ENCODE measurements at places on chromosomes 13 and 19. TPM values are rescaled to one million over a fixed set of nuclear protein-coding genes. Genes with fewer than 3 reads are reported as not detected.

ZNF160 gene
- 42.4 TPM for total RNA-seq

MEIOSIN gene
- not detected for total RNA-seq

ZNF223 gene
- total RNA-seq: 7.1 TPM

KLK2 gene
- total RNA-seq: not detected

HSH2D gene
- total RNA-seq: 0.79 TPM

MCEMP1 gene
- total RNA-seq: 0.79 TPM

ATP12A gene
- 7.2 TPM for total RNA-seq

DNA sequence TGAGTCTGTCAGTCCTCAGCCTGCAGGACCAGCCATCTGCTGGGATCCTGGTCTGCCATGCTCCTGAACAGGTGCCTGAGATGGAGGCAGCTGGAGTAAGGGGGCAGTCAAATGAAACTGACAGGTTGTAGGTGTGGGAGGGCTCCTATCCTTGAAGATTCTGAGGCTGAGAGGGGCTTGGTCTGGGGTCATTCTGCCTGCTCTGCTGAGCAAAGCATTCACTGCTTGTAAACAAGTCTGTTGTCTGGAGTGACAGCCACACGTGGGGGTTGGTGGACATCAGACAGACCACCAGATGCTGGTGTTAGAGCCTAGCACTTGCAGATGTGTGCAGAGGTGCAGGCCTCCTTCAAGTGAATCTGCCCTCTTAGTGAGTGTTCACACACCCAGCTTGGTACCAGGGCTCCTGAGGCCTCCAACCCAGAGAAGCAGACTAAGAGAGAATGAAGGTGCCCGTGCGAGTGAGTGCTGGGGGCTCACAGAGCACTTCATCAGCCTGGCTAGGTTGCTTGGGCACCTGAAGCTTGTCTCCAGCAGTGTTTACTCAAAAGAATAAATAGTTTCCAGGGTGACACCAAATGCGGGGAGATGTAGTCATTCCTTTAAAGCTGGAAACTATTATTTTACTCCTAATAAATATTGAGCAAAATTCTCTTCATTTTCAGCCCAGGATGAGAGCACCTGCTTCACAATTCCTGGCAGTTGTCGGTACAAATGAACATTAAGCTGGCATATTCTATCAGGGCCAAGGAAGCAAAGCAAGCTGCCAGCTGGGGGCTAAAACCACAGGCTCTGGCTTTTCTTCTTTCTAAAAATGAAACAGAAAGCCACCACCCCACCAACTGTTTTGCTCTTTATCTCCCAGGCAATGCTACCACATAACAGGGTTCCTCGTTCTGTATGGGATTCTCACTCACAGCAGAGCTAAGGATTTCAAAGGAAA lies 82.3 kb downstream of the RNASEH2B start:
- no peak for DNase-seq

GRCh38 chr19:13104848-13105711 lies 2.4 kb upstream of the LYL1 start:
- DNase-seq: no peak

DNA sequence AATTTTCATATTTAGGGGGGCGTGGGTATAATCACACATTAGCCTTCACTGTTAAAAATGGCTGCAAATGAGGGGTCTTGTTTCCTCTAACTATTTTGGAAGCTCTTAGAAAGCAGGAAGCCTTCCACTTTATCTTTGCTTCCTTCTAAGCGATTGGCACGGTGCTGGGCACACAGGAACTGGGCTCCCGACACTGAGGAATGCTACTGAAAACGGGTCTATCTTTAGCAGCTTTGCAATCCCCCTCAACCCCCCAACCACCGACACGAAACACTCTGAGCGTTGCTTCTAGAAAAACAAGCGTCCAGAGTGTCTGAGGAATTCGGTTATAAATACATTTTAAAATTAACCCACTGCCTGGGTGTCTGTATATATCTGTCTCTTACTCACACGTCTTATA lies 143.6 kb downstream of the CACNA1A start:
- no peak for DNase-seq

- no peak for DNase-seq
Measured at GRCh38 chr19:52086481-52086880, 9.1 kb downstream of the ZNF841 start.

- DNase-seq: no peak
Measured at GRCh38 chr13:73190477-73190876, 131.7 kb downstream of the KLF5 start.

DNA sequence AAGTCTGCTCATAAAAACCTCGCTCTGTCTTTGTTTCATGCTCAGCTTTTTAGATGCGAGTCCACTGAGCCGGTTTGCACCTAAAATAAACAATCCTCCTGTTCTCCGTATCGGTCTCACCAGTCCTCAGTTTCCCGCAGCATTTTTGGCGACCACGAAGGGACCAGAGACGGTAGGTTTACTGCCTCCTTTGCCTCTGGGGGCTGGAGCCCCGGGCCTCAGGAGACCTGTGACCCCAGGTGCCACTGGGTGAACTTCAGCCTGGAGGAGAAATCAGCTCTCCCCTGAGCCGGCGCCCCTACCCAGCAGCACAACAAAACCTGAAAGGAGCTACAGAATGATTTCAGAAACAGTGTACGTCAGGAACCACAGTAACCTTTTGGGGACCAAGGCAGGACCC lies 8.1 kb downstream of the SIGLEC11 start:
- no peak for DNase-seq

- no peak for DNase-seq
Measured at GRCh38 chr19:3783660-3784584, 2.3 kb downstream of the MATK start.

DNA sequence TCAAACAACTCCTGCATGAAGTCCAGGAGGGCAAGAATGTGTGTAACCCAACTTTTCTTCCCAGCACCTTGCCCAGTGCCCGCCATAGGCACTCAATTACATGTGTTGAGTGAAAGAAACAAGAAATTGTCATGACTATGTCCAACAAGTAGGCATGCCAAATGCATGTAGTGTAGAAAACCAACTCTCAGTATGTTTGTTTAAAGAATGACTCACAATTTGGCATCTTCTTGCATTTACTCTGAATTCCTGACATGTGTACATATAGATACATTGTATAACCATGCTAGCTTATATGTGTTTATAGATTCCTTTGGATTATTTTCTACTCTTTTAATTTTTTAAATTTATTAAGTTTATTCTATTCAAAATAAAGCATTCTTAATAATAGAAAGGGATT lies 305.0 kb downstream of the EFNB2 start:
- no peak for DNase-seq

DNA sequence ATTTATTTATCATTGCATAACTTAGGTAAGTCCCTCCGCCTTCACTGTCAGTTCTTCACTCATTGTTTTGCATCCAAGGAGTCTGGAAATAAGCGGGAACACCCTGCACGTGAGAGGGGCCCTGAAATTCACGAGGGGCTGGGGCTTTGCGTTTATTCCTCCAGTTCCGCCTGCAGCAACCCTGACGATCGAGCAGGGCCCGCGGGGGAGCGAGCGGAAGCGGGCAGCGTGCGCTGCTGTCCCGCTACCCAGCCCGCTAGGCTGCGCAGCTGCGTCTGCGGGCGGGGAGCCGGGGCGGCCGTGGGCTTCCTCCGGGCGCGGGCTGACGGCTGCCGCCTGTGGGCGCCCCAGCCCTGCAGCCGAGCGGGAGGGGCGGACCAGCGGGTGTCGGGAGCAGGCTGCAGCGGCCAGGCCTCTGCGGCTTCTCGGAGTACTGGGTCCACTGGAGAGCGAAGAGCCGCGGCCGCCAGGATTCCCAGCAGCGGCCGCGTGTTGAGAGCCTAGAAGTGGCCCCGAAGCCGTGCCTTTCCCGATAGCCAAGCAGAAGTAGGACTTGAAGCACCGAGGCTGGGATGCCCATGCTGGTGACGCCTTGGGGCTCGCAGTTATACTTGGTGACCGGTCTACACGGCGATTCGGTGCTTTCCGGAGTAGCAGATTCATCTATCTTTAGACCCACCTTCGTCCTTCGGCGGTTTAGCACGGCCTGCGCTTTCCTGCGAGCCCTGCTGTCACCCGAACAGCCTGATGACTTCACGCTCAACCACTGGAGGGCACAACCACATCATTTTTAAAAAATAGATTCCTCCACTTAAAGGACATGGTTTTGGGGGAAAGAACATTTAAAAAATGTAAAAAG lies 32.9 kb upstream of the SACS start:
- DNase-seq: peak; percentile 69

DNA sequence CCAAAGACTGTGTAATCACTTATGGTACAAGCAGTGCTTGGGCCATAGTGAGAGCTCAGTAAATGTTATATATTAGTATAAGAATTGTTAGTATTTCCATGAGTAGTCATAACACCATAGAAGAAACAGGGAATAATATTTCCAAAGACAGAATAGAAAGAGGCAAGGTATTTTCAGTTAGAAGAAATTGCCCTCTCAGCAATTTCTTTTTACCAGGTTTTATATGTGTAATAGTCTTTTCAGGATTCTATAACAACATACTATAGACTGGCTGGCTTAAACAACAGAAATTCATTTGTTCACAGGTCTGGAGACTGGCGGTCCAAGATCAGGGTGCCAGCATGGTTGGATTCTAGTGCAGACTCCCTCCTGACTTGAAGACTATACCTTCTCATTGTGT lies 485.7 kb downstream of the FOXO1 start:
- no peak for DNase-seq

DNA sequence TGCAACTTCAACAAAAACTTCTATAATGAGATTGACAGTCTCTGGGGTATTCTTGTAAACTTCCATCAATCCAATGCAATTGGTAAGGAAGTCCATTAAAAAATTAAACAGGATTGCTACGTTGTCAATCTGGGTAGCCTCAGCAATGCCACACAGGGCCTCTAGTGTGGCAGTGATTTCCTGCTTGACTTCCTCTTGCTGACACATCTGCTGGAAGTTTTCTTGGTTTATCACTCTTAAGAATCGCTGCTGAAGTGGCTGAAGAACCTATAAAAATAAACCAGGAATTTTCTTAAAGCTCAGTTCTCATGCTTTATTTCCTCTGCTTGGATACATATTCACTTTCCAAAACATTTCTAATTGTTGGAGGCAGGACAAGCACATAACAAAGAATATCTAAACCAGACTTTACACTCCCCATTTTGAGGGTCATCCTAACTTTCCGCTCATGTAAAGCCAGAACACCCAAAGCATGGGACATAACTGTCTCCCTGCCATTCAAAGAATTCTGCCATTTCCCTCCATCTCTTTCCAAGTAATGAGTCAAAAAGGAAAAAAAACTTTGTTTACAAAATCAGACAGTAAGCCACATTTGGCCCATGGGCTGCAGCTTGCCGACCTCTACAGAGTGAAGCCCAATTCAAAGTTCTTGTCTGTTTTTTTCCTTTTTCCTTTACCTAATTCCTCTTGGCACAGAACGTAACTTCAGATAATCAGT lies 23.2 kb upstream of the EEF1AKMT1 start:
- no peak for DNase-seq

DNA sequence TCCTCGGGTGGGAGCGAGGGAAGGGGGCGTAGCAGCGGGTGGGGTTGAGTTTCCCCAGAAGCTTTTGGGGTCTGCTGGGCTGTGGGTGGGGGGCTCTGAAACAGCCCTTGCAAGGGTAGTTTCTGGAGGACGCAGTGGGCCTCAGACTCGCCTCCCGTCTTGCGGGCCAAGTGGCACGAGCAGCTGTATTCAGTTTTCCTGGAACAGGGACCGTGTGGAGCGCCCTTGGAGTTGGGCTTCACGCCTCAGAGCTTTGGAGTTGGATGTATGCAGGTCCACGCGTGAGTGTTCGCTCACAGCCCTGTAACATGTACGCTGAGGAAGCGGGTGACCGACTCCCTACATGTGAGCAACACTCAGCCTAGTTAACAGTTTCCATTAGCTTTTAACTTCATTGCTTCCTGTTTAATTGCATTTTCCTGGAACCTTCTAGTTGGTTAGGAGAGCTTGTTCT lies 603 bp downstream of the TM9SF2 start:
- DNase-seq: no peak

GRCh38 chr13:100493418-100493817 lies 95.2 kb downstream of the GGACT start:
- no peak for DNase-seq

DNA sequence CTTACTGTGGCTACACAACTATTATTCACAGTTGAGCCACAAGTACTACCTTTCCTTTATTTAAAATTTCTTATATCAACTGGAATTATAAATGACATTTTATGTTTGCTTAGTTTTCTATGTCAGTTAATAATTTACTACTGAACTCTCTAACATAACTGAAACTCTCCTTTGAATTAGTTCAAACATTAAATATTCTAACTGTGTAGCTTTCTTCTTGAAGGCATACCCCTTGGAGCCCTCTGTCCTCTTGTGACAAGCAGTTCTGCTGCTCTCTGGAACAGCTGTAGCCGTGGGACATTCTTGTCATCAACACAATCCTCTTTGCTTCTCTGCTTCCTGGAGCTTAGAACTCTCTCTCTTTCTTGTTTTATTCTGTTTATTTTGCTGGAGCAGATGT lies 244.8 kb downstream of the NHLRC3 start:
- no peak for DNase-seq

DNA sequence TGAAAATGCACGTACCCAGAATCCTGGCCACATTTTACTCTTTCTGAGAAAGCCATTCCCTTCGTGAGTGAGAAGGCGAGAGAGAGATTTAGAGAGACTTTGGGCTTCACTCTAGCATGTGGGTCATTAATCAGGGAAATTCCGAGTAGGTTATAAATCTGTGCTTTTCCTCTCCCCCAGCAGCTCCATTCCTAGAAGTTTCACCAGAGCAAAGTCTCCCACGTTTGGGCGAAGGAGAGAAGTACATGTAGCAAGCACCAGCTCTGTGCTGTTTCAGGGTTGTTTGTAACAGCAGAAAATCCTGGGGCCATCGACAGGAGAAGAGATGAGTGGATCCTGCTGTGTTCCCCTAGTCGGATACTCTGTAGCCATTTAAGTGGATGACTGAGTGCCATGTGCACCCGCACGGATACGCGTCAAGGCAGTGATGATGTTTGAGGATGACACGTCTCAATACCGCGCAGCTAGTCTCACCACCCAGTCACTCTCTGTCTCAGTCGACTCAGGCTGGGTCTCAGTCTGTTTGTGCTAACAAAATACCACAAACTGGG lies 131.8 kb upstream of the PEG3 start:
- DNase-seq: no peak

DNA sequence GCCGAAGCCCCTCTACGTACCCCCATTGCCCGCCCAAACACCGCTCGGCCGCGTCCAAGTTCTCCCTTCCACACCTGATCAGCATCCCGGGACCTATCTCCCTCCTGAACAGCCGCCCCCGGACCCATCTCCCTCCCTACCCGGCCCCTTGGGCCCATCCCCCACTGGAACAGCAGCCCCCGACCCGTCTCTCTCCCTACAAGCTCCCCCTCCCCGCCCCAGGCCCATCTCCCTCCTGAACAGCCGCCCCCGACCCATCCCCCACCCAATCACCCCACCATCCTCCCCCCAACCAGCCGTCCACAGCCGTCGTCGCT lies 610 bp downstream of the ZSCAN1 start:
- no peak for DNase-seq

GRCh38 chr13:58434943-58435342 lies 803.4 kb downstream of the PCDH17 start:
- DNase-seq: no peak
